ENCODE measurements at places on chromosomes 6 and 20. TPM values are rescaled to one million over a fixed set of nuclear protein-coding genes. Genes with fewer than 3 reads are reported as not detected.
A peak's percentile ranks its signal among the peaks of the same experiment; 100 is the strongest.

Gene IL17A
- not detected for total RNA-seq

Gene RHAG
- not detected for total RNA-seq

Gene AIF1
- total RNA-seq: 310 TPM

Gene PBOV1
- total RNA-seq: not detected

Gene MBOAT1
- total RNA-seq: 14.0 TPM

Gene LHFPL5
- not detected for total RNA-seq

Gene VSX1
- total RNA-seq: not detected

Gene GFRAL
- not detected for total RNA-seq

Gene BACH2
- total RNA-seq: 28.6 TPM

DNA sequence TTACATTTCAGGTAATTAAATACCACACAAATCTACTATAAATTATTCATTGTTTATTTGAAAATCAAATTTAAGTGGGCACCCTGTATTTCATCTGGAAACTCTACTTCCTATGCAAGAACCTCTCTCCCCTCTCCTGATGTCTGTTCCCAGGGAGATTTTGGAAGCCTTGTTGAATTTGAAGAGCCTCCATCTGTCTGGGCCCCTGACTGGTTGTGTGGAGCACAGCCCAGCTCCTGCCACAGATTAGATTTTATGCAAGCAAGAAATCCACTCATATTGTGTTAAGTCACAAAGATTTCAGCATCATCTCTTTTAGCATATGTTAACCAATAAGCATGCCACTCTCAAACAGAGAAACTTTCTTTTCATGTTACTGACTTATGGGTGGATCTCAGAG, 451.2 kb downstream of the TFAP2B start:
- H3K4me1 ChIP-seq: peaks cover 7% of the 10 kb centered on the region
- no peaks in the 10 kb centered on the region for H3K36me3 ChIP-seq
- no peak overlapping the region for H3K27ac ChIP-seq
- DNase-seq: no peak
- no peak overlapping the region for H3K4me3 ChIP-seq

DNA sequence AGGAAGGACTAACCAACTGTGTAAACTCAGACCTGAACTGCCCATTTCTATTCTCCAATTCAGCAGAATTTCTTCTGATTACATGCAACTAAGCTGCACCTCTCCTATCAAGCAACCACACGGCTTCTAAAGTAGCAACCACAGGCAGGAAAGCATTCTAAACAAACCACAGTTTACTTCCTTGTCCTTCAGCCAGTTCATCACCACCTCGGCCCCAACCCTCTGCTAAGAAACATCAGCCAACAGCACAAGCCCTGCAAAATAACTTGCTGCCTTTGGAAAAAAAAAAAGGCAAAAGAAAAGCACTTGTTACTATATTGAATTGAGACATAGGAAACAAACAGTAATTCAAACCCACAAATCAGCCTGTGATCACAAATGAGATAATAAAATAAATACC, 140.3 kb downstream of the NFATC2 start:
- peak; percentile 80 for DNase-seq
- H3K4me3 ChIP-seq: no peak overlapping the region
- H3K36me3 ChIP-seq: peaks cover 19% of the 10 kb centered on the region
- H3K27ac ChIP-seq: peak overlapping the region; percentile 88
- H3K4me1 ChIP-seq: peaks cover 55% of the 10 kb centered on the region

DNA sequence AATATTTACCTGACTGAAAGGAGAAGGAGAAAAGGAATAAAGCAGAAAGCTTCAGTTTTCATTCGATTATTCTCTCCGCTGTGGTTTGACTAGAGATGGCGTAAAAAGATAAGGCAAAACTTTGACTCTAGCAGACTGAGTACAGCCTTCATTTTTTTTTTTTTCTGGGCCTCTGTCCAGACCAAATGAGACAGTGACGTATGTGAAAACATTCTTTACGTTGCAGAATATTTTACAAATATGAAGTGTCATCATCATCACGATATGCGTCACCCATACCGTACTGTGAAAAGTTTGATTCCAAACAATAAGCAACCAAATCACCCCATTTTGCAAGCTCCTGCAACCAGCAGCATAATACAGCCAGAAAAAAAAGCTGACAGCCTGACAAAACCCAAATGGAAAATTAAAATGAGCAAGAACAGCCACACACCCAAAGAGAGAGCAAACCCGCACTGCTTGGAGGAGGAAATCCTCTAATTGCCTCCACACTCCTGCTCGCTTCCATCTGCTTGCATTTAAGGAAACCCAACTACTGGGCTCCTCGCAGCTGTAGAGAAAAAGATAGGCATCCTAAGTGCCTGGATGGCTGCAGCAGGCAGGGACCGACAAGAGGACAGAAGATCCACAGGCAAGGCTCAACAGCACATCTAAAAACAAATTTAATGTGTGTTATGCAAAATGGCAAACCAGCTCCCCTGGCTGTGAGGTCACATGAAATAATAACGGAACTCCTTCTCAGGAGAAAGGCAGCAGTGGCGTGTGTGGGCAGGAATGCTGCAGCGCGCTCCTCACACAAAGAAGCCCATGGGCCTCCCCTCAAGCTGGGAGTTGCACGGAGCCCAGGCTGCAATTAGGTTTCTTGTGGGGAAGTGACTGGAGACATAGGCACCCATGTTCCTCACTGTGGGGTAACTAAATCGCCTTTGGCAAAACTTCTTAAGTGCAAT, 113.1 kb downstream of the FYN start:
- peaks cover 39% of the 10 kb centered on the region for H3K4me1 ChIP-seq
- peak overlapping the region; percentile 68 for H3K4me3 ChIP-seq
- peak overlapping the region; percentile 85 for H3K27ac ChIP-seq
- H3K36me3 ChIP-seq: no peaks in the 10 kb centered on the region
- H3K27me3 ChIP-seq: no peaks in the 10 kb centered on the region

- no peaks in the 10 kb centered on the region for H3K36me3 ChIP-seq
- H3K4me3 ChIP-seq: no peak overlapping the region
These were observed 23.6 kb upstream of the STX16 start for GRCh38 chr20:58627212-58628072.

DNA sequence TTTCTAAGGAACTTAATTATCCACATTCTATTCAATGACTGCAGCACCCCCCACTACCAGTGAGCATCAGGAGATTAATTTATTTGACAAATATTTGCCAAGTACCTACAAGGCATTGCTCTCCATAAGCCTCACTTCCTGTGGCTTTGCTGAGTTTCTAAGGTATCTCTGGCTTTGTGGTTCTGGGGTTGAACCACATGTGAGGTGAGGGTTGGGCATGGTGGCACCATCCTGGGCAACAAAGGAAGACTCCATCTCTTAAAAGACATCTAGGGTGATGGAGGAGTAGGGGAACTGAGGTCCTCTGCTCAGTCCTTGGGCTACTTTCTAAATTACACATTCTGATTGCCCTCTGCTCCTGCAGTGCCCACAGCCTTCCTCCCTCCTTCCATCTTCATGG, 25.5 kb upstream of the WFDC2 start:
- no peaks in the 10 kb centered on the region for H3K36me3 ChIP-seq
- no peak for DNase-seq

GRCh38 chr6:101740631-101741030, 347.1 kb downstream of the GRIK2 start:
- H3K4me3 ChIP-seq: no peak overlapping the region
- no peak for DNase-seq
- H3K27ac ChIP-seq: no peak overlapping the region
- no peaks in the 10 kb centered on the region for H3K36me3 ChIP-seq
- no peaks in the 10 kb centered on the region for H3K4me1 ChIP-seq
- H3K27me3 ChIP-seq: no peaks in the 10 kb centered on the region

DNA sequence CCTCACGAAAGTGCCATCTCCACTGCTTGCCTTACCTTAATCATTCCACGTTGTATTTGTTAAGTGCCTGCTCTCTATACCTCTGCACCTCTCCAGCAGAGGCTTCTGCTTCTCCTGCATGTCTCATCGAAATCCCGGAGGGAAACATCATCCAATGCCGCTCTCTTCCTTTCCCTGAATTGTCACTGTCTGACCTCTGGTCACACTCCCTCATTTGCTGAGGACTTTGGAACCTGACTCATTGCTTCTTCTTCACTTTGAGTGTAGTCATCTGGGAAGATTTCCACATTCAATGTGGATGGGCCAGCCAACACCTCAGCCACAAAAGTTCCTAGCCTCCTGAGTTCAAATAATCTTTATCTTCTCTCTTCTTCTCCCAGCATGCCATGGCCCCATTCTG, 78.9 kb upstream of the BEND6 start:
- no peaks in the 10 kb centered on the region for H3K27me3 ChIP-seq
- no peak overlapping the region for H3K27ac ChIP-seq
- DNase-seq: no peak
- H3K4me3 ChIP-seq: no peak overlapping the region
- no peaks in the 10 kb centered on the region for H3K36me3 ChIP-seq

- no peaks in the 10 kb centered on the region for H3K4me1 ChIP-seq
- no peaks in the 10 kb centered on the region for H3K36me3 ChIP-seq
- no peak overlapping the region for H3K4me3 ChIP-seq
- H3K27ac ChIP-seq: no peak overlapping the region
These were observed 93.1 kb upstream of the HEY2 start for GRCh38 chr6:125656287-125656870.

GRCh38 chr20:26135325-26136110, 438.9 kb upstream of the ZNF337 start:
- H3K4me3 ChIP-seq: no peak overlapping the region
- no peak overlapping the region for H3K27ac ChIP-seq
- H3K27me3 ChIP-seq: no peaks in the 10 kb centered on the region
- no peaks in the 10 kb centered on the region for H3K36me3 ChIP-seq
- H3K4me1 ChIP-seq: no peaks in the 10 kb centered on the region
- no peak for DNase-seq

- no peaks in the 10 kb centered on the region for H3K27me3 ChIP-seq
- H3K4me1 ChIP-seq: no peaks in the 10 kb centered on the region
- no peak overlapping the region for H3K27ac ChIP-seq
These were observed 62.7 kb upstream of the HDAC2 start for GRCh38 chr6:114033606-114034005.

GRCh38 chr6:97189767-97190166, 93.2 kb downstream of the MMS22L start:
- no peaks in the 10 kb centered on the region for H3K4me1 ChIP-seq
- no peak overlapping the region for H3K27ac ChIP-seq
- no peaks in the 10 kb centered on the region for H3K27me3 ChIP-seq
- no peaks in the 10 kb centered on the region for H3K36me3 ChIP-seq

- DNase-seq: no peak
- H3K36me3 ChIP-seq: peaks cover 15% of the 10 kb centered on the region
- no peak overlapping the region for H3K4me3 ChIP-seq
- H3K4me1 ChIP-seq: no peaks in the 10 kb centered on the region
These were observed 294.1 kb downstream of the BTBD9 start for GRCh38 chr6:38345586-38345985.

DNA sequence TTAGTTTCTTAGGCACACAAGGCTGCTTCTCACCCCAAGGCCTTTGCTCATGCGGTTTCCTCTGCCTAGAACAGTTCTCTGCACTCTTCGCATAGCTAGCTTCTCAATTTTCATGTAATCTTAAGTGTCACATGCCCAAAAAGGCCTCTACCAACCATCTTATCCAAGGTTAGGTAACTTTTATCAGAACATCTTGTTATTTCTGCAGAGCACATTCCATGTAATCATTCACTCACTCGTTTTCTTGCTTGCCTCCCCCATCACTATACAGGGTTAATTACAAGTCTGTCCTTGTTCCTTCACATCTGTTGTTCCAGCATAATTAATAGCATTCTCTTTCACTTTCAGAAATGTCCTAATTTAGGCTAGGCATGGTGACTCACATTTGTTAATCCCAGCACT, 53.8 kb downstream of the NCOA6 start:
- no peaks in the 10 kb centered on the region for H3K27me3 ChIP-seq
- H3K36me3 ChIP-seq: peaks cover 50% of the 10 kb centered on the region
- H3K4me3 ChIP-seq: no peak overlapping the region
- no peak for DNase-seq
- no peak overlapping the region for H3K27ac ChIP-seq

DNA sequence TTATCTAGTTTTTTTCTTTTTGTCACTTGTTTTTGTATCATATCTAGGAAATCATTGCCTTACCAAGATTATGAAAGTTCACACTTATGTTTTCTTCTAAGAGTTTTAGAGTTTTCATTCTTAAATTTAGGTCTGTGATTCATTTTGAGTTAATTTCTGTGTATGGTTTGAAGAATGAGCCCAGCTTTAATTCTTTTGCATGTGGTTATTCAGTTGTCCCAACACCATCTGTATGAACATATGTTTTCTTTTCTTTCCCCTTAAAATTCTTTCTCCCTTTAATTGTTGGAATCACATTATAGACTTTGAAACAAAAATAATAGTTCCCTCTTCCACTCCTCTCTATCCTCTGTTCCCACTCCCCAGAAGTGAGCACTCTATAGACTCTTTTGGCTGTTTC, 85.4 kb downstream of the SLX4IP start:
- H3K36me3 ChIP-seq: no peaks in the 10 kb centered on the region
- H3K4me3 ChIP-seq: no peak overlapping the region
- peaks cover 5% of the 10 kb centered on the region for H3K4me1 ChIP-seq
- no peaks in the 10 kb centered on the region for H3K27me3 ChIP-seq
- H3K27ac ChIP-seq: no peak overlapping the region

DNA sequence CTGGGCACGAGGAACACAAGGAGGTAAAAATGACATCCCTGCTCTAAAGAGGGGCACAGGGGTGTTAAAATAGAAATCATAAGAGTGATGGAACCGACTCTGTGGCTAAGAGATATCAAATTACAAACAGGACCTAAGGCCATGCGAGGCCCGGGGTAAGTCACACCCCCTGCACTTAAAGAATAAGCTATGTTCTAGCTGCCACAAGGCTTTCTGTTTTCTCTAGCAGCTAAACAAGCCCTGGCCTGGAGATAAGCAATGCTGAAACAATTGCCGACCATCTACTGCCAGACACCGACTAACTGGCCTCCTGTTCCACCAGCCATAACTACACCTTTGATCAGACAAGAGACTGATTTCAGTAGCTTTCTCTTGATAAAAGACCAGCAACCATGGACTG, 32.4 kb downstream of the MDGA1 start:
- DNase-seq: no peak
- H3K36me3 ChIP-seq: no peaks in the 10 kb centered on the region
- no peaks in the 10 kb centered on the region for H3K4me1 ChIP-seq

DNA sequence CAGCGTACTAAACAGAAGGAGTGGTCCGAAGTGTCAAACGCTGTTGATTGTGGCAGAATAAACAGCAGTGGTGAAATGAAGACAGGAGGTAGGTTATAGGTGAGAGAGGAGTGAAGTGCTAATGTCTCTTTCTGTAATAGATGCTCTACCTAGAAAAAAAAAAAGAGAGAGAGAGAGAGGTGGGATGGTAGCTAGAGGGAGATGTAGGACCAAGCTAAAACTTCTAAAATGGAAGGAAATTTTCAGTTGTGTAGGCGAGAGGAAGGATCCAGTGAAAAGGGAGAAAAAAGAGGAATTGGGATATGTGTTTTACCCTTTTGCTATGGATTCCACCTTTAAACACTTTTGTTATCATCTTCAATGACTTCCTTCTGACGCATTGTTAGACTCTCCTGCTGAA, 126.5 kb upstream of the BMP2 start:
- no peak overlapping the region for H3K27ac ChIP-seq
- no peak for DNase-seq
- no peak overlapping the region for H3K4me3 ChIP-seq
- H3K36me3 ChIP-seq: no peaks in the 10 kb centered on the region
- H3K4me1 ChIP-seq: no peaks in the 10 kb centered on the region

- H3K27ac ChIP-seq: no peak overlapping the region
- DNase-seq: no peak
- no peaks in the 10 kb centered on the region for H3K36me3 ChIP-seq
- peaks cover 42% of the 10 kb centered on the region for H3K4me1 ChIP-seq
- H3K27me3 ChIP-seq: no peaks in the 10 kb centered on the region
These were observed 98.8 kb upstream of the CEP85L start for GRCh38 chr6:118750143-118750542.

Data from spleen (tissue), 13 donors.